ENCODE measurements at places on chromosomes 3 and 15.

DNA sequence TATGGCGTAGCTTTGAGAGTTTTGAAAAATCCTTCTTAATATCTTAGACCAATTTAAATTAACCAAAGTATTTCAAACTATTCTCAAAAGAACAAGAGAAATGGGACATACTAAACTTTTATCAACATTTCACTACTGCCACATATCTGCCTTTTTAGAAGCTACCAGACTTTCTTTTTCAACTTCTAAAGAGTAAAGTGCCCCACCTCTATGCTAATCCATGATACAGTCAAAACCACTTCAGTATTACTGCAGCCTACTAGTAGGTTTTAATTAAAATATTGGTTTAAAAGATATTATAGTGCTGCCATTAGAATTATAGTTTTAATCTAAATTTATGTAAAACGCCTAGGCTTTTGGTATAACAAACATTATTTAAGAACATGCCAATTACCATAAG is 15.1 kb downstream of the HERC1 start:
- DNase-seq: no peak

GRCh38 chr15:88376574-88377174 is 90.5 kb downstream of the MRPL46 start:
- DNase-seq: no peak

- no peak for DNase-seq
Observed at GRCh38 chr15:33834892-33835743, 133.2 kb upstream of the CHRM5 start.

- no peak for DNase-seq
Observed at GRCh38 chr15:89500397-89501270, 4.3 kb upstream of the RHCG start.

- no peak for DNase-seq
Observed at GRCh38 chr3:155208183-155208800, 85.2 kb downstream of the STRIT1 start.

GRCh38 chr15:64536244-64536836 is 76.0 kb downstream of the ZNF609 start:
- no peak for DNase-seq

- no peak for DNase-seq
Observed at GRCh38 chr3:167184511-167184910, 195.6 kb downstream of the ZBBX start.
